ENCODE measurements at places on chromosomes 4 and X.

DNA sequence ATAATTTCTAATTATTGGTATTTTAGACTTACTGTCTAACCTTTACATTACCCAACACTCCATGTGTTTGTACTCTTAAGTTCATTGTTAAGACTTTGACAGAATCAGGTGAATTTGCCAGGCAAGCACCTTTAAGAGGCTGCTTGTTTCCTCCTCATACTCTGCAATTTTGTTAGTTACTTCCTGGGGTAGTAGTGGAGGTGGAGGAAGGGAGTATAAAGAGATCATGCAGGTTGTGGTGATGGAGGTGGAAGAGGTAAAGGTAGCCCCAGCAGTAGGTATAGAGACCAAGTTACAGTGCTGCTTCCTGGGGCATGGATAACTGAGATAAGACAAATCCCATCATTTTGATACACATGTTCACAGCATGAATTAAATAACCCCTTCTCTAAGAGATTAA is 6.7 kb downstream of the WDR44 start:
- no peak for DNase-seq

DNA sequence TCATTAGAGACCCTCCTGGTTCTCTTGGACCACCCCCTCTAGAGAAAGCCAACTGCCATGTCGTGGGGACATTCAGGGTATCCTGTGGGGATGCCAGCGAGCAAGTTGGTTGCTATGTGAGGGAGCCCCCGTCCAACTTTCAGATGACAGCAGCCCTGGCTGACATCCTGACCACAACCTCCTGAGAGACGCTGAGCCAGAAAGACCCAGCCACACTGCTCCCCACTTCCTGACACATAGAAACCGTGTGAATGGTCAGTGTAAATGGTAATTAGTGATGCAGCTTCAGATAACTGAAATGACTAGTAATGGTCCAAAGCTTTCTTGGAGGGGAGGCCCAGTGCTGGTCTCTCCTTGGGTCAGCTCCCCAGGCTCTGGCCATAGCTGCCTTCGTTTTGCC is 10.8 kb downstream of the CLCN4 start:
- DNase-seq: no peak

DNA sequence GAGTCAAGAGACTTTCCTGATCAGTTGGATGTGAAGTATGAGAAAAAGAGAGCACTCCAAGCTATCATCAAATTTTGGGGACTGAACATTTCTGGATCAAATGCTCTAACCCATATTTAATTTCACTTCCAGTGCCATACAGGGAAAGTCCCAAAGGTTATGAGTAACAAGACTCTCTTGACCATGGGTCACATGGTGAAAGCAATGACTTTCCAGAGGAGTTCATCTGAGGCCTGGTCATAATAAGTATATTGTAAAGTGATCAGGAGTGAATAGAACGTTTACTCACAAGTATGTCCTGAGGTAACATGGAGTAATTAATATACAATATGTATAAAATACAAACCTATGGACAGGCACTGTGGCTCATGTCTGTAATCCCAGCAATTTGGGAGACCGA is 40.7 kb upstream of the ARMCX5 start:
- DNase-seq: no peak

- DNase-seq: no peak
Observed at GRCh38 chrX:10617999-10618351, 2.4 kb downstream of the MID1 start.

DNA sequence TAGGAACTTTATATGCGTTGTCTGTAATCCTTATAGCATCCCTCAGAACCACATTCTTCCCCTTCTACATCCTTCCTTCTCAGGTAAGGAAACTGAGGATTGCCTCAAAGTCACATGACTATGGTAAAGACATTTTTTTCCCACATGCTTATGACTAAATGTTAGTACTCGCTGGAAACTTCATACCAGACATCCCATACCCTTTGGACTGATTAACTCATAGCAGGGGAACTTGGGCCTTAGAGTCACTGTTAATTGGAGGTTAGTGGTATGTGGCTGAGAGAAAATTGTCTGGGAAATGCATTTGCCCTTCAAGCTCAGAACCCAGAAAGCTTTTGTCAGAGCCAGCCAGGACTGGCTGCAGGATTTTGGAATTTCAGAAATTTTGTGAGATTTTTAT is 155.0 kb downstream of the RELL1 start:
- DNase-seq: no peak

DNA sequence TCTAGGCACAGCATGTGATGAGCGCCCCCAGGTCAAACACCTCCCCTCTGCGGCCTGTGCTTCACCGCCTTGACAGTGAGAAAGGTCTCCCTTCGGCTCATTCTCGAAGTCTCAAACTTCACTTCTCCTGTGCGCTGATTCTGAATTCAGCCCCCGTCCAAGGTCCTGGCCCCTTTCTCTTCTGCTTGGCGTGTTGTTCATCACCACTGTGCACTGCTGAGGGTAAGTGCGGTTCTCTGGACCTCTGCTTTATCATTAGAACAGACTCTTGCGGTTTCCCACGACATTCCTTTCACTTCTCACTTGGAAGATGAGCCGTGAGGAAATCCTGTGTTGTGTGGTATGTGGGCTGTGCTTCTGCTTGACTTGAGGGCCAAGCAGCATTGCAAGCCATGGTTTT is 11.9 kb downstream of the HTT-AS start:
- DNase-seq: no peak

DNA sequence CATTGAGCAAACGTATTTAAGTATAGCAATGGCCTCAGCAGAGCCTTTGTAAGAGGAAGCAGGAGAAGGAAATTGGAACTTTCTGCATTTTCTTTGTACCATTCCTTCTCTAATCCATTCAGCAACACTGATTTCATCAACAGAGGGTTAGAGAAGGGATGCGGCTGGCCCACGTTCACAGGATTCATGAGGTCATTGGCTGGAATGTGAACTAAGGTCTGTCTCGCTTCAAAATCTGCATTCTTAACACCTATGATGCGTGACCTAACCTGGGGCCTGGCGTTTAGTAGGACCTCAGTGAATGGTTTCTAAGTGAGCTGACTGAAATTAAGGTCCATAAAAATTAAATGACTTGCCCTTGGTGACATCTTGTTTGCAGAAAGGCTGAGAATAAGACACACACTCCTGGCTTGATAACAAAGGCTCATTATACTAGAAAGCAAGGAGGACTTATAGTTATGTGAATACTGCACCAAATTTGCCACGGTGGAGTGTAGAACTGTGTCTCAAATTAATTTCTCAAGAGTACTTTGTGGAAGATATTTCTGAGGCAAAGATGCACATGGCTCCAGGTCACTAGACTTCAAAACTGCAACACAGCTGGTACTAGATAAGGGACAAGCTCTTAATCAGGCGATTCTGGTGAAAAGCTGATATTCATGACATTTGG is 25.4 kb downstream of the FGFBP1 start:
- no peak for DNase-seq

DNA sequence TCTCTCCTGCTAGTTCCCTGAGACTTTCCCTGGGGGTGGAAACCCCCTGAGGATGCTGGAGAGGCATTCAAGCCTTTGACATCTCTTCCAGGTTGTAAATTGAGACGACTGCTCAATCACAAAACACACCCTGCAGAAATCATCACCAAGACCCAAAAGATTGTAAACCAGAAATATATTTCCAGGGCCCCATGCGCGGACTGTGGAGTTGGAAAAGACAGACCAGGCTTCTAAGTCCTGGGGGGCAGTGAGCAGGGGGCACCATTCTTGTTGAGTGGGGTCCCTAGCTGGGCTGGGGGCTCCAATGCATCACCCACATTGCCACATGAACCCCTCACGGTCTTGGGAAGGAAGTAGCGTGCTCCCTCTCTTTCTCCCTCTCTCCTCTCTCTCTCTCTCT is 87.9 kb upstream of the C4orf50 start:
- DNase-seq: no peak

DNA sequence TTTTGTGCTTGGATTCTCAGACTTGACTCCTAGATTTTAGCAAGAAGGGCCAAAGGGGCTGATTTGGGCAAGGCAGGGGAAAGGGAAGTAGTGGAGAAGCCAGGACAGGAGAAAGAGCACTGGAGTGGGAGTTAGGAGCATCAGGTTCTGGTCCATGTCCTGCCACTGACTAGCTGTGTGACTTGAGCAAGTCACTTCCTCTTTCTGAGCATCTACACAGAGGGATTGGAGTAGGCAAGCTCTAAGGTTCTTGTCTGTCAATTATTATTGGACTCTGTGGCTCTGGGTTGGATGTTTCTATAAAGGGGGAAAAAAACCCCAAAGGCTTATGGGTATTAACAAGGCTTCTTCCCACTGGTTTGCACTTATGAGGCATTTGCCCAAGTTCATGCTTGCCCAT is 24.4 kb downstream of the PLAC1 start:
- DNase-seq: no peak

GRCh38 chrX:38968344-38969216 is 167.3 kb downstream of the MID1IP1 start:
- peak; percentile 77 for DNase-seq

GRCh38 chrX:9825129-9825790 is 39.0 kb downstream of the SHROOM2 start:
- no peak for DNase-seq

DNA sequence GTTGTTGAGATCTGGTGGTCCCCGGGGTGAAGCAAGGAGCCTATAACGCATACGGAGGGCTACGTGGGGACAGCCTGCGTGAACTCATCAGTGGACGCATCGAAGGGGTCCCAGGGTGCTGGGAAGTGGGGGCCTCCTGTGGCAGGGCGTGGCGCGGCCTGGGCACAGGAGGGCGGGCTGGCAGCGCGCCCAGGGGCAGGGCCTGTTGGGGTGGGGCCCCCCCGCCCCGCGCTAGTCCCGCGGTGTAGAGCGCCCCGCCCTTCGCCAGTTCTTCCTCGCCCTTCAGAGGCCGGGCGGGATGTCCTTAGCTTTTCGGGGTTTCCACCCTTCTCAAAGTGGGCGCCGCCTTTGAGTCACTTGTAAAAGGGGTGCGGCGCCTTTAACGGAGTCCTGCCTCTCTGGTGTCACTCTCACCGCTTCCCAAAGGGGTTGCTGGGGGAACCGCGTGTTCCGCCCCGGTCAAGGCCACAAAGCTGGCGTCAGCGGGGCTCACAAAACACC is 632 bp downstream of the PLP2 start:
- DNase-seq: no peak

GRCh38 chr4:140351093-140352075 is 22.1 kb upstream of the SCOC start:
- no peak for DNase-seq

- DNase-seq: no peak
Observed at GRCh38 chr4:83782591-83782990, 246.7 kb downstream of the GPAT3 start.

GRCh38 chrX:49260221-49260985 is 4.1 kb downstream of the FOXP3 start:
- DNase-seq: no peak

- no peak for DNase-seq
Observed at GRCh38 chrX:139201924-139202323, 328.6 kb upstream of the F9 start.

DNA sequence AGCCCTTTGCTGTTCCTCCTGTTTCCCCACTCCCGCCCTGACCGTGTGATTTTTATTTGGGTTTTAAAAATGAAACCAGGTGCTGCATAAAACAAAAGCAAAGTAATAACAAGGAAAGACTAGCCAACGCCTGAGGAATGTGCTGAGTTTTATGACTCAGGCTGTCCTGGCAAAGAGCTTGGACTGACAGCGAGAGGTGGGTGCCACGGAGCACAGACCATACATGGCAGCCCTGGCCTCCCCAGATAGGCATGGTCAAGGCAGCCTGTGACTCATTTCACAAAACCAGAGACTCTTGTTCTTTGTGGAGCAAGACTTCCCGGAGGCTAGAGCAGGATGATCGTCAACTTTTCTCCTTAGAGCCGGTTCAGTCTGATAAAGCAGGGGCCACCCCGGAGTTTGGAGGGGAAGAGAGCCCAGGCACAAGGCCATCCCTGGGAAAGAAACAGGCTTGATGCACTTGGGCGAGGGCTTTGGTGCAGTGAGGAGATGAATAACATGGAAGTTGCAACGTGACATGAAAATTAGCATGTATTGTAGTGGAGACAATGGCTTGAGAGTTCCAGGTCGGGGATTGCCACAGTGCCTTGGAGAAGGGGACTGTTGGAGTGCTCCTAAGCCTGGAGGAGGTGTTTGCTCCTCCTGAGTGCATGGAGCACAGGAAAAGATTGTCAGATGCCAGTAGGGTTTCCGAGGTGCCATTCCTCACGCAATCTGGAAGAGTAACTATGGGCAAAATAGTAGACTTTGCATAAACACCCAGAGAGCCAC is 54.8 kb downstream of the C4orf51 start:
- no peak for DNase-seq

DNA sequence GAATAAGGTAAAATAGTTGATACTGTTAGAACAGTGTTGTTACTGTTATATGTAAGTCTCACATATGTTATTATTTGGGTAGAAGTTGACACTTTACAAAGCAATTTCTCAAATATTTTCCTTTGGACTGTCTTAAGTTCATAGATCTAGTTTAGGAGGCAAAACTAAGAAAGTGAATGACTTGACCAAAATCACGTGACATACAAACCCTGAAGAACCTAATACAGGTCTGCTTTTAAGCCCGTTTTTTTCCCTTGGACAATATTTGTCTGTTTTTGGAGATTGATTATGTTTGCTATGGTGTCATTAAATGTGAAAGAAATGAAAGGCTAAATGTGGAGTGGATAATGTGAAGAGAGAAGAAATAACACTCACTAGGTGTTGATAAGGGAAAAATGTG is 644.9 kb upstream of the PITX2 start:
- no peak for DNase-seq

DNA sequence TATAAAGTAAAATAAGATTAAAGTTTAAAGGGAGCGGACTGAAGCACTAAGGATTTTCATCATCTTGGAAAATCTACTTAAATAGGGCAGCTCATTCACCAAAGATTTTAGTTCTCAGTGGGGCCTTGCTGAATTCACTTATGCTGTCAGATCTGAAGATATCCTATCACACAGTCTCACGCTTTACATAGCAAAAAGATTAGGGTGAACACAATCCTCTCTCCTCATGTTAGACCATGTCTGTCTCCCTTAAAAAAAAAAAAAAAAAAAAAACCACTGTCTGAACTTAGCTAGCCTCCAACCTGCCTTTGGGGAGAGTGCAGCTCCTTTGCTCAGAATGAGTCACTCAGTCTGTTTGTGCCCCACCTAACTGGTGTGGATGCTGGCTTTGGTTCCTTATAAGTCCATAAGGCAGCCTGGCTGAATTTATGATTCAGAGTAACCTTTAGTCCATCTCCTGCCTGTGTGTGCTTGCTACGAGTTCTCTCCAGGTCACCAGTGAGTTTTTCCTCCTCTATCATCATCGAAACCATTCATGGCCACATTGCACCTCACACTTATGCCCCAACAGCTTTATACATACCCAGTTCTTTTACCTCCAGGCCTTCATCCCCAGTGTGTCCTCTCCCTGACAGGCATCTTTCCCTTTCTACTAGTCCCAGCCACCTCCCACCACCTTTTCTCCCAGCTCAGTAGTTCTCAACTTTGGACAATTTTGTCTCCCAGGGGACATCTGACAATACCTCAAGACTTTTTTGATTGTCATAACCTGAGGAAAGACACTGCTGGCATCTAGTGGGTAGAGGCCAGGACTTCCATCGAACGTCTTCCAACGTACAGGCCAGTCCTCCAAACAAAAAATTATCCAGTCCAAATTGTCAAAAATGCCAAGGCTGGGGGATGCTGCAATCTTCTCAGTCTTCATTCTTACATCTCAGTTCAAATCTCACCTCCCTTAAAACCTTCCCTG is 220.7 kb upstream of the EMCN start:
- no peak for DNase-seq

- DNase-seq: peak; percentile 9
Observed at GRCh38 chrX:134484039-134484438, 24.1 kb downstream of the HPRT1 start.

Measured in NCI-H524 treated with DMSO at 0.1 percent for 48 hours (cell line).